Activated B cell treated with CpG ODN at 0.5 μM for 24 hours (primary cell): ENCODE measurements at places on chromosomes 5 and 9. TPM values are rescaled to one million over a fixed set of nuclear protein-coding genes. Genes with fewer than 3 reads are reported as not detected.

- DNase-seq, result no peak
Observed at GRCh38 chr9:127079446-127080140, 42.8 kb downstream of the ANGPTL2 start.

Gene OTP
- total RNA-seq, result not detected in 2 replicates

Gene SLIT3
- total RNA-seq, result not detected in 2 replicates

DNA sequence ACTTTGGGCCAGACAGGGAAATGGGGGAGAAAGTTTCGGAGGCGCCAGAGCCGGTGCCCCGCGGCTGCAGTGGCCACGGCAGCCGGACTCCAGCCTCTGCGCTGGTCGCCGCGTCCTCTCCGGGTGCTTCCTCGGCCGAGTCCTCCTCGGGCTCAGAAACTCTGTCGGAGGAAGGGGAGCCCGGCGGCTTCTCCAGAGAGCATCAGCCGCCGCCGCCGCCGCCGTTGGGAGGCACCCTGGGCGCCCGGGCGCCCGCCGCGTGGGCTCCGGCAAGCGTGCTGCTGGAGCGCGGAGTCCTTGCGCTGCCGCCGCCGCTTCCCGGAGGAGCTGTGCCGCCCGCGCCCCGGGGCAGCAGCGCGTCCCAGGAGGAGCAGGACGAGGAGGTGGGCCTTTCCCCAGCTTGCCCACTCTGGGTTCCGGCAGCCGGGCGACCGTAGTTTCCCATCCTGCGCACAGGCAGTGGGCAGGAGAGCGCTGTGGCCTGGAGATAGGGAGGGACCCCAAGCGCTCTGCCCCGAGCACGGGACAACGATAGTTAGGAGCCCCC is 516 bp downstream of the MAST4 start:
- DNase-seq, result peak; percentile 41

GRCh38 chr5:144468571-144468970 is 297.9 kb downstream of the KCTD16 start:
- DNase-seq, result no peak

Gene TUSC1
- 0.64 and 0.76 TPM in 2 replicates for total RNA-seq

DNA sequence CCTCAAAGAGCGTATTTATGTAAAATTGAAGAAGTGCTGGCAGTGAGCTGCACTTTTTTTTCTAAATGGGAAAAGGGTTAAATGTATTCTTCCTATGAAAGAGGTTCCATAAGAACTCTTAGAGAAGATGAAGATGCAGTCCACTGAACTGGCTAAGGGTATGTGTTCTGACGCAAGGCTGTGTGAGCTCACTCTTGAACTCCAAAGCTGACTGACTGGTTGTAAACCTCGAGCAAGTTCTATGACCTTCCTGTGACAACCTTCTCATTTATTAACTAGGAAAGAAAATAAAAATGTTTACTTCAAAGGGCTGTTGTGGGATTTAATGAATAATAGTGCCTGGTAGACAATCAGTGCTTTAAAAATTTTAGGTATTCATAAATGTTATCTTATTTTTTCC is 46.7 kb downstream of the POC5 start:
- DNase-seq, result no peak

- DNase-seq, result no peak
Observed at GRCh38 chr5:146188358-146188757, 5.9 kb upstream of the LARS1 start.

GRCh38 chr5:42858687-42859086 is 47.0 kb upstream of the SELENOP start:
- DNase-seq, result no peak

Gene ADRB2
- total RNA-seq, result 3.2 TPM in 2 replicates

- DNase-seq, result no peak
Observed at GRCh38 chr5:135032695-135032998, 1.4 kb downstream of the PITX1 start.

Gene ZNF483
- total RNA-seq, result 1.4 and 2.7 TPM in 2 replicates

Gene IL5
- not detected in 2 replicates for total RNA-seq

Gene PRR16
- 0.15 and 0.29 TPM in 2 replicates for total RNA-seq
